ENCODE measurements at places on chromosomes 1 and 21.

DNA sequence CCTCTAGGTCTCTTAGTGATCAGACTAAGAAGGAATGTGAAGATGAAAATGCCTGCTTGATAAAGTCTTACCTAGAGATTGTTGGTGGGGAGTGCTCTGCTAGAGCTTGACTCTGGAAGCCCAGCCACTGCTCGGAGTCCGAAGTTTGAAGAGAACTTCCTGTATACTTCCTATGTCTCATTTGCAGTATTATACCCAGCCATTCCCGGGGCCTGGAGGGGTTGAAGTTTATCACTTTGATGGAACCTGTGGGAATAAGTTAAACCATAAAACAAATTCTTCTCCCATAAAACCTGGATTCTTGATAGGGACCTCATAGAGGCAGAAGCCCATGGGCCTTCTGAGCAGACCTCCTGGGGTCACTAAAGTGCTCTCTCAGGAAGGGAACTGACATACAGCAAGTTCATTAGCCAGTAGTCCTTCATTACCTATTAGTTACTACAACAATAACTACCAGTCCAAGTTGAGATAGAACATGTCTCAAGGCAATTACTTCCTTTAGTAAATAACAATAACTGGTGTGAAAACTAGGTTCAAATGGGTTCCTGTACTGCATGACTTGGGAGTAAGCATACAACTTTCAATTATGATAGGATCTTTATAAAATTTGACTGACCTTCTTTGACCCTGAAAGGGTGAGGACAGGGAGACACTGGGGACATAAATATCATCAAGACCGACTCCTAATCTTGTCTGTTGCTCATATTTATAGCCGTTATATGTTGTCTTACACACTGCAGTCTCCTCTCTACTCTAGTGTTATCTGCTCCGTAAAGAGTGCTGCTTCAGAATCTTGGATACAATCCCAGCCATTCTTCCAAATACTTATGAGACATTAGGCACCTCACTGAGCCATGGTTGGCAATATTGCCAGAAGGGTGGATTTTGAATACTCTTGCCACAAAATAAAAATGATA lies at the start of gene OR6N1:
OR6N1 (minus strand) TSS at position 246 of the 917 bp plus-strand sequence. CDS start 5,513 bp downstream, outside the sequence.
- DNase-seq = no peak

DNA sequence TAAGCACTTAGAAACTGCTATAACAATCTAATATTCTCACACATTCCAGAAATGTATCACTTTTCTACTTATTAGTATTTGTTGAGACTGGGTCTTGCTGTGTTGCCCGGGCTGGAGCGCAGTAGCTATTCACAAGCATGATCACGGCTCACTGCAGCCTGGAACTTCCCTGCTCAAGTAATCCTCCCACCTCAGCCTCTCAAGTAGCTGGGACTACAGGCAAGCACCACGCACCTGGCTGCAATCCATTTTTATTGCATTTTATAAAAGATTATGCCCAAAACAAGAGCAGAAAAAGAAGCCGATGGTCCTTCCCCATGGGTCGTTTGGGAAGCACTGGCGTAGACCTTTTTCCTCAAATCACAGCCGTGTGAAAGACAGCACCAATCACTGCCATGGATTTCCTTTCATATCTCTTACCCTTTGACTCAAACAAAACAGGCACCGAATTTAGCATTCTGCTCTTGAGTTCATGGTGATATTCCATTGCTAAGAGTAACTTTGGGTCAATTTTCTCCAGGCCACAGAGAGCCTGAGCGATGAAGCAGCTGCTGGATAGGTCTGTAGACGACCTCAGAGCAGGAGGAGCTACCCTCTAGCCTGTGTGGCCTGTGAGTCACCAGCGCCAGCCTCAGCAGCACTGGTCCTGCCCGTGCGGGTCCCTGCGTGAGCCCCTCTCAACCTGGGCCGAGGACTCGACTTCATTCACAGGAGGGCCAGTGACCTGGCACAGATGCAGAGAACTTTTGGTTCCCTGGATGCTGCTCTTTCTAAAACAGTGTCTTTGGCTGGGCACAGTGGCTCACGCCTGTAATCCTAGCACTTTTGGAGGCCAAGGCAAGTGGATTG lies 80.8 kb downstream of the PIK3CD start:
- DNase-seq = no peak

GRCh38 chr21:20618878-20619277 lies 379.3 kb upstream of the NCAM2 start:
- no peak for DNase-seq

DNA sequence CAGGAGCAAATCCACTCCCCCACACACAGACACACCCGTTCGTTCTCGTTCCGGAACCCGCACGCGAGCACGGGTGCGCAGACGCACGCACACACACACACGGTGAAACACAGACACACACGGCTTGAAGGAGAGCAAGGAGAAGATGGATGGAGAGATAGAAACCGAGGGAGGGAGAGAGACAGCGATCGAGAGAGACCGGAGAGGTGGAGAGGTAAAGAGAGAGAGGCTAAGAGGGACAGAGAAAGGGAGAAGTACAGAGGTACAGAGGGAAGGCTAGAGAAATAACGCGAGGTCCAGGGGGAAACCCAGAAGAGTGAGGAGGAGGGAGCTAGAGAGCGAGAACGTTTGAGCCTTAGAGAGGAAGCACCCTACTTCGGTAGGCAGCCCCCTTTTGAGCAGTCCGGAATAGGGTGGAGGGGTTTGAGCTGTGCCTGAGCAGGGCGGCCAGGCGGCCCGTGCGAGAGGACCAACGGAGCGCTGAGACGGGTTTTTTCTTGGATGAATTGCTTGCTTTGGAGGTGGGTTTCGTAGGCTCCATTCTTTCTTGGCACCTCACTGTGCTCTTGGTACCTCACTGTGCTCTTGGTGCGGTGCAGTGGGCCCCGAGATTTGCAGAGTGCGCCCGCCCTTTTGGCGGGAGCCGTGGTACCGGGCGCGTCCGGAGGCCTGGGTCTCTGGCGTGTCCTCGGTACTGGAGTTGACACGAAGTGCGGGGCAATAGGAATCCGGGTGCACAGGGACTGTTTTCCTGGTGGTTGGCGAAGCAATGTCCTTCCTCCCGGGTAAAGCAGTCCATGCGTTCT lies 88.4 kb upstream of the RHOU start:
- DNase-seq = peak; percentile 78

DNA sequence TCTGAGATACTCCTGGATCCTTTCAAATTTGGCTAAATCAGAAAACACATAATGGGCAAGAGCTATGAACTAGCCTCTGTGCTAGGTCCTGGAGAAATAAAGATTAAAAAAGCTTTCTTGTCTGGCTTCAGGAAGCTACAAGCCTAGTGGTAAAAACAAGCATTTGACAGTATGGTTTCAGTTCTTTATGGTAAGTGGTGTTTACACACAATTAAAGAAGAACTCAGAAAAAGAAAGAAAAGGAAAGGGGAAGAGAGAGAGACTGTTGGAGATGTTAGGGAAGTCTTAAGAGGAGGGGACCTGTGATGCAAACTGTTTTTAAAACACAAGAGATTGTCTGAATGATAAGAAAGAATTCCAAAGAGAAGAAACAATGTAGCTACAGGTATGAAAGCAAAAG lies 1.8 kb downstream of the OR10J1 start:
- no peak for DNase-seq

- DNase-seq = no peak
These were observed 275.0 kb downstream of the HMCN1 start for GRCh38 chr1:186009039-186009737.

GRCh38 chr1:179881642-179882252 lies 338 bp upstream of the TOR1AIP1 start:
- DNase-seq = peak; percentile 92

- peak; percentile 74 for DNase-seq
These were observed 8.1 kb upstream of the TMEM183A start for GRCh38 chr1:202998836-202999750.

- peak; percentile 53 for DNase-seq
These were observed 3.1 kb downstream of the KCTD3 start for GRCh38 chr1:215569986-215570824.

DNA sequence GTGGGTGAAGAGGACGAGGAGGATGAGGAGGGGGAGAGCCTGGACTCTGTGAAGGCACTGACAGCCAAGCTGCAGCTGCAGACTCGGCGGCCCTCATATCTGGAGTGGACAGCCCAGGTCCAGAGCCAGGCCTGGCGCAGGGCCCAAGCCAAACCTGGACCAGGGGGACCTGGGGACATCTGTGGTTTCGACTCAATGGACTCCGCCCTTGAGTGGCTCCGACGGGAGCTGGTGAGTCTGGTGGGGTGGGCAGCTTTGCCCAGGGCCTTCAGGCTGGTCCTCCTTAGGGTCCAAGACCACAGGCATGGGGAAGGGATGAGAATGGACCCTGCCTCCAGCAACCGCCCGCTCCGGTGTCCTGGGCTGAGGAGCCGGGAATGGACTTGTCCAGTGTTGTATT lies 430 bp downstream of the FAM167B start:
- no peak for DNase-seq

GRCh38 chr1:228391411-228392020 lies 15.1 kb downstream of the TRIM11 start:
- DNase-seq = no peak

- peak; percentile 20 for DNase-seq
These were observed 37.9 kb upstream of the LRIG2 start for GRCh38 chr1:113035086-113035485.

GRCh38 chr21:44735821-44736220 lies 24.4 kb upstream of the TSPEAR start:
- no peak for DNase-seq

DNA sequence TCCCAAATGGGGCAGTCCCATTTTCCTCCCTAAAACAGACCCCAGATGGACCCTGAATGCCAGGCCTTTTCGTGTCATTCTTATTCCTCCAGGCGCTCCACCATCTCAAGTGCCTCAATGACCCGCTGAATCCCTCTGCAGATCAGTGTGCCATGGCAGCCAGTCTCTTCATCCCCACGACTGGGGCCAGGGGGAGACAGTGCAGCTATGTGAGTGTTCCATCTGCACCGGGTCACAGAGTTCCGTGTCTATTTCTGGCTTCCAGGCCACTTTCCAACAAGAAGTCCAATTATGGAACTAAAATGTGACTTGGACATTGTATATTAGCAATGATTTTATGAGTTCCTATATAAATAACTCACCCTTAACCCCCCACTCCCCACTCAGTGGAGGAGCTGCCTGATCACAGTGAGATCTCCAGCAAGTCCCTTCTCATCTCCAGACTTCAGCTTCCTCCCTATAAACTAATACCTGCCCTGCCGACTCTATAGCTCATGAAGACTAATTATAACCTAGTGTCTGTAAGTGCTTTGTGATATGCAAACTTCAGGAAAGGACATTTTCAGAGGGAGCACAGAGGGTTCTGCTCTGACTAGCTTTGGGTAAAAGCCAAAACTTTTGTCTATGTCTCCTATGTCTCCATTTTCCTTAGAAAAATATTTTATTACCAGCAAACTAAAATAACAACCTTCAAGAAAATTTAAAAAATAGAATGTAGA lies 56.3 kb upstream of the NFASC start:
- no peak for DNase-seq

DNA sequence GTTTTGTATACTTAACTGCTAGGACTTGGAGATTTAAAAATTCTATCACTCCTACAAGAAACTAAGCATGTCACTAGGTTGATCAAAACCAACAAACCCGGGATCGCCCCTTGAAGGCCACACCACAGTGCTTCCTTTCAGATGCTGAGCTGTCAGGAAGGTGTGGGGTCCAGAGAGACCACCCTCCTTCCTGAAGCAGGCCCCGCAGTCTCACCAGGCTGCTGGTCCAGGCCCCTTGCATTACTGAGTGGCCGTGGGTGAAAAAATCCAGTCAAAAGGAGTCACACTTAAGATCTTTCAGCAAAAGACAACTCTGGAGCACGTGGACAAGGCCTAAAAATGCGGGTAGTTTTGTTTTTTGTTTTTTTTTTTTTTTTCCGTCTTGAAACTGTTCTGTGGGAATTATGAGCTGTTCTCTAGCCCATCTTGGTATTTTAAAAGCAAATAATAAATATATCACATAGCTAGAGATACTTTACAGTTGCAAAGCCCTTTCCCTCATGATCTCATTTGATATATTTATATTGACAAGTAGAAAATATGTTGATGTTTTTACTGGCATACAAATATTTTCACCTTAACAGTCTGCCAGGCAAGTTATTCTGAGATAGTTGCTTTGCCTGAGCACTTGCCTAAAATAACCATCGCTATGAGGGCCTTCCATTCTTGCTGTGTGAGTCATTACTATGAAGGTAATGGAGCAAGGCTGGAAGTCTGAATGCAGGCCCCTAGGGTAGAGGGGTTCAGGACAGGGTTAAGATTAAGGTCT lies 73.1 kb upstream of the EDEM3 start:
- no peak for DNase-seq

- DNase-seq = no peak
These were observed 212.3 kb downstream of the MATN1 start for GRCh38 chr1:30511106-30511505.

- DNase-seq = peak; percentile 46
These were observed 521.9 kb upstream of the PRMT6 start for GRCh38 chr1:106534612-106535011.

- DNase-seq = no peak
These were observed 16.7 kb upstream of the ZNF644 start for GRCh38 chr1:91038582-91038981.

DNA sequence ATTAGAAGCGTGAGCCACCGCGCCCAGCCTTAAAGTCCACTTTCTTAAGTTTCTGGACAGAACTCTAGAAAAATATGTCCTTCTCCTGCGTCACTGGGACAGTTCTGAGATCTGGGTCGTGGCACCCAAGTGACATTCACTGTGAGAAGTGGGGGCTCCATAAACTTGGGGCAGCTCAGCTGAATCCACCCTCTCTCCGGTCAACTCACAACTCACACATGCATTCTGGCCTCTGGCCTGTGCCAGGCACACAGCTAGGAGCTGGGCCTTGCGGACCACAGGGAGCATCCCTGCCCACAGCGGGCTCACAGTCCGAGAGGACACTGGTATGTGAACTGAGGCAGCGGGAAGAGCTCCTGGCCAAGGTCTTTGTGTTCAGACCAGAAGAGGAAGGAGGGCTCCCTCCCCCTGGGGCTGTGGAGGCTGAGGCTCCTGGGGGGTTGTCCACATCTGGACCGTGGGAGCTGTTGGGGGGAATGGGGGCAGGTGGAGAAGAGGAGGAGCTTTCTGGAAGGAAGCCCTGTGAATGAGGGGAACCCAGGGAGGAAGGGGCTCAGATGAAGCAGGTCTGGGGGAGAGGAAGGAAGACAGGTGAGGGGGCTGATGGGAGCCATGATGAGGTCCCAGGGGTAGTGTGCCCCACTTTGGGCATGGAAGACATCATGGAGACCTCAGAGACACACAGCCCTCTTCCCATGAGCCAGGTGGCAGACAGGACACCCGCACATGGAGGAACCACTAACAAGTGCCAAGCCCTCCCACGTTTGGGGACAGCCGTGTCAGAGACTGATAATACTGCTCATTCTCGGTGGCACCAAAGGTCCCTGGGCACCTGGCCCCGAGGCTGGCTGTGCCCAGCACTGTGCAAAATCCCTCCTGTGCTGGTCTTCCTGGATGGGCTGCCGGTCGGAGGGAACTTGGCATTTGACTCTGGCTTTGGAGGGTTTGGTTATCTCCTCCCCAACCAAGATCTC lies 191.0 kb upstream of the VAMP3 start:
- DNase-seq = no peak

Measured in RKO (cell line).